Osteocyte (in vitro differentiated cells): ENCODE measurements at places on chromosomes 16 and 17. TPM values are rescaled to one million over a fixed set of nuclear protein-coding genes. Genes with fewer than 3 reads are reported as not detected.
A peak's percentile ranks its signal among the peaks of the same experiment; 100 is the strongest.

DNA sequence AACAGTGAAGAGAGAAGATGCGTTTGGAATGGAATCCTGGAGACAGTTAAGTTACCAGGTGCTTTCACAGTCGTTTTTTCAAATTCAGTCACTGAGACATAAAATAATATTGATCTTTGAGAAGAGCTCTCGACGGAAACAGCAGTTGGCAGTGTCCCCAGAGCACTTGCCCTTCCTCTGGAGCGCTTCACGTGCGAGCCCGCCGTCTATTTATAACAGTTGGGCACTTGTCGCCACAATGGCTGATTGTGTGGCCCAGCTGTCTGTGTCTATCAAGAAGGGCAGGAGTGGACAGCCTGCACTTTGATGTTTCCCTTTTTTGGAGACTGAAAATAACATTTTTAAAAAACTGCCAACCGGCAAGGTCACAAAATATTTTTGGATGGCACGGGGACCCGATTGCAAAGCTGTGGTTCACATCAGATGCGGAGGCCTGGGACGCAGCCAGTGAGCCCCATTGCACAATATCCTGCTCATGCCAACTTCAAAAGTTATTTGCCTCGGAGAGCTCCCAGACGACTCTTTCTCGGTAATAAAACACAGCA lies 62.9 kb downstream of the ADCY9 start:
- no peak for DNase-seq

DNA sequence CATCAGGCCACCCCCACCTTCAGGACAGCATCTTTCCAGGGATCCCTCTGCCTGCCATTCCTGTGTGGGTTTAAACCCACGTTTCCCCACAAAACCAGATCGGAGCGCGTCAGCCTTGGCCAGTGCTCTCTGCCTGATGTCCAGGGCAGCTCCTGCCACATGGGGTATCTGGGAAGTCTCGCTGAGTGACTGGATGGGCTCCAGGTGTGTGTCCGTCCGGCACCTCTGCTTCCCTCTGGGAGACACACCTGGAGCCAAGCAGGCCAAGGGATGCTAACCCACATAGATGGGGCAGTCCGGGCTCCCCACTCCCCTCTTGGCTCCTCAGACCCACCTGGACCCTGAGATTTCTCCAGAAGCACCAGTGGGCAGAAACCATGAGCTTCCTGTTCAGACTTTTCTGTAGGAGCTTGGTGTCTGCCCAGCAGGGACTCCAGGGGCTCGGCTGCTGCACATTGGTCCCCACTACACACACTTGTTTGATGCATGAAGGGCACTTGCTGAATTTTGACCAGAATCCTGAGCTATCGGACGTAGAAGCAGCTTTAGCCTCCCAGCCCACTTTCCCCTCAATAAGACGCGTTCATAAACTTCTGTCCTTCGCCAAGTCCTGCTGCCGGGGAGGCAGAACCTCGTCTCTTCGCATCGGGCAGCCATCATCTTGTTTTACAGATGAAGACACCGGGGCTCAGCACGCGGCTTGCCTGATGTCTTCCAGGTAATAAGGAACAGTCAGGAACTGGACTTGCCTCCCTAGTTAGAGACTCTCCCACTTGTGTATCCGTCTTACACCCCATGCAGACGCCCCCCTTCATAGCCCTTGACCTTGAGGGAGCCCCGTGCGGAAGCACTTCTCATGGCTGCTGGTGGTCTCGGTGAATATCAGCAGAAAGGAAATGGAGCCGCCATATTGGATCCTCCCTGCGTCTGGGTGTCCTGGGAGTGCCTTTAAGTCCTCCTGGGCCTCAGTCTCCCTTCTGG lies 91.6 kb upstream of the ZNF469 start:
- no peak for DNase-seq

- no peak for DNase-seq
Observed at GRCh38 chr17:80363518-80364090, 51.4 kb upstream of the ENDOV start.

The KRT34 gene
- not detected in 2 replicates for total RNA-seq

- no peak for DNase-seq
Observed at GRCh38 chr16:72137380-72138063, 34.4 kb downstream of the PMFBP1 start.

The AXIN2 gene
- 16.6 and 17.0 TPM in 2 replicates for total RNA-seq

DNA sequence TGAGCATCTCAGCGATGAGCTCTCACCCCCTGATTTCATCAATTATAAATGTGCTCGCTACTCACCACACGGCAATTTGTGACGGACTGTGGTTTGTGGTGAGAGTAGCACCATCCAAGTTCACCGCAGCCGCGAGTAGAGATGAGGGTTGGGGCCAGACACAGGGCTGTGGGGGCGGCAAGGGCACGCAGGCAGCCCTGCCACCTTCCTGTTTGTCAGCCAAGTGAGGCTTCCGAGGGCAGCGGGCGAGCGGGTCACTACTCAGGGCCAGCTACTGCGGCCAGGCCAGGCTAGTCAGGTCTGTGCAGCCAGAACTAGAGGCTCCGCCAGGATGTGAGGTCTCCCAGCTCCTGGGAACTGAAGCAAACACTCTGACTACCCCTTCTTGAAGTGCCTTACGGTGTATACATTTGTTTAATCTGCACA lies 39.6 kb upstream of the MEOX1 start:
- DNase-seq, result no peak

DNA sequence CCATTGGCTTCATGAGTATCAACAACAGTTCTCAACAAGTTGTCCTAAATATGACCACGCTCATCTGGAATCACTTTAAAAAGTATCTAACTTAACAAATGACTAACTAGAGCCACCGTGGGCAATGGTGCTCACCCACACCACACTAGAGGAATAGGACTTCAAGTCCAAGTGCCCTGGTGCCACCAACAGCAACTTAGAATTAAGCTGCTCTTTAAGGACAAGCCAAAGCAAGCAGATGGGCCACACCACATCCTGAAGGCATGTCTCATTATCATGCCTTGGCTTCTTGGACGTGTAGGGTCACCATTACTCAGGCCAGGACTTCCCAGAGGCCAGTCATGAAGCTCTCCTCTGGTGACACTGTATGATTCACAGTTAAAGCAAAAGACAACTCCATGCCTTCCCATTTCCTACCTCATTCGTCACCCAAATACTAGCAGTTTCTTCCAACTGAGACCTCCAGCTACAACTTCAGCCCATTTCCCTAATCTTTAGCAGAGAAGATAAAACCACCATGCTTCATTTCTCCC lies 9.4 kb upstream of the SLC6A4 start:
- no peak for DNase-seq

The RBFOX1 gene
- not detected in 2 replicates for total RNA-seq

GRCh38 chr17:20284570-20285295 lies 182.6 kb downstream of the LGALS9B start:
- no peak for DNase-seq

The CSH1 gene
- not detected in 2 replicates for total RNA-seq

DNA sequence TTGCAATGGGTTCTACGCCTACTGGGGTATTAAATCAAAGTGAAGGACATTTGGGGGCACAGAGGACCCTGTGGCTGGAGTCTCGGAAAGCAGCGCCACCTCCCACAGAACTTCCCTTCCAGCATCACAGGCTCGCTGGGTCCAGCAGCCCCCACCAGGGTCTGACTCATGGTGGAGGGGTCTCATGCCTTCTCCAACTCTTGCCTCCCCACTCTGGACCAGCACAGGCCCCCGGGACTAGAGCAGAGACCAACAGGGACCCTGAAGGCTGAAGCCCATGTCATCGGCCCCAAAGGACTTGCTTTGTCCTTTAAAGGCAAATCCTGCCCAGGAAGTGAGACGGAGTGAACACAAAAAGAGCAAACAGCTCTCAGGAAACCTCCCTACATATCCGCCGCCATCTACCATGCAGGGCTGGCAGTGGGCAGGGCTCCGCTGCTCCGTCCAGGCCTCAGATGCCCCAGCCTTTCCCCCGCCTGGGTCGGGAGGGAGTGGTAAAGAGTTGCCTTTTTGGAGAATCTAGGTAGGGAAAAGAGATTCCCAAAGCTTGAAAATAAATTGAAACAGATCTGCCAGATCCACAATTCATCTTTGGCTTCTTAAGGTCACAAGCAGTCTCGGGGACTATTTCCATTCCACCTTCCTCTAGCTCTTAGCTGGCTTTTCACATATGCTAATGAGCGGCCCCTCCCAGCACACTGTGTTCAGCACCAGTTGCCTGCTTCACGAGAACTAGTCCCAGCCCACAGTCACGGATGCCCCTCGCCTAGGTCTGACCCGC lies 2.1 kb upstream of the GPRC5C start:
- DNase-seq, result no peak

DNA sequence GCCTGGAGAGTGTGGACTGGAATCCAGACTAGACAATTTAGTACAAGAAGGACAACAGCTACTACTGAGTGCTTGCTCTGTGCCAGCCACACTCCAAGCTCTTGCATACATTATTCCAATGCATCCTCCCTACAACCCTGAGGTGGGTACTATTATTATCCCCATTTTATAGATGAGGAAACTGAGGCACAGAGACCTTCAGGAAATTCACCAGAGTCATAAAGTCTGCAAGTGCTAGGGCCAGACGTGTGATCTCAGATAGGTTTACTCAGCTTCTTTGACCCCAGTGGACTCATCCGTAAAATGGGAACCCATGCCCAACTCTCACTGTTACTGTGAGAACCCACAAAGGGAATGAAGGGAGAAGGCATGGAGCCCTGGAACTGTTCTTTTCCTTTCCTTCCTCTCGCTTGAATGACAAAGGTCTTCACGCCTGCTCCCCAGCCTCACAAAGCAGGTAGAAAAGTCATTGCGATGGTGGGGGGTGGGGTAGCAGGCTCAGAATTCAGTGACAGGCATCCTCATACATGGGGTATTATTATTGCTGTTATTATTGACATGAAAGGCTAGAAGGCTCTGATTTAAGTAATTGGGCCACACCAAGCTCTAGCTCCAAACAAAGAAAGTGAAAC lies 160.0 kb downstream of the ZNF423 start:
- no peak for DNase-seq

GRCh38 chr17:65515959-65516948 lies 45.2 kb downstream of the AXIN2 start:
- DNase-seq, result no peak

DNA sequence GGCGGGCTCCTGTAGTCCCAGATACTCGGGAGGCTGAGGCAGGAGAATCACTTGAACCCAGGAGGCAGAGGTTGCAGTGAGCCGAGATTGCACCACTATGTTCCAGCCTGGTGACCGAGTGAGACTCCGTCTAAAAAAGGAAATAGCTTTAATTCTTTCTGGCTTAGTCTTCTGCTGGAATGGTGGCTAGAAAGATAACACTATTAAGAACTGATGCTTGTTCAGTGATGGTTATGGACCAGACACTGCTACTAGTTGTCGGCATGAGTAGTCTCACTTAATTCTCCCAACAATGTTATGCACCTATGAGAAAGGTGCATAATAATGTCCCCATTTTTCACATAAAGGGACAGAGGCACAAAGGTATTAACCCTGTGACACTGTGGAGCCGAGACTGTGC lies 188.7 kb downstream of the HS3ST3A1 start:
- DNase-seq, result no peak

GRCh38 chr17:74190807-74191406 lies 12.6 kb upstream of the RPL38 start:
- no peak for DNase-seq

- peak; percentile 81 for DNase-seq
Observed at GRCh38 chr16:46428108-46429061, 192.8 kb downstream of the SHCBP1 start.

DNA sequence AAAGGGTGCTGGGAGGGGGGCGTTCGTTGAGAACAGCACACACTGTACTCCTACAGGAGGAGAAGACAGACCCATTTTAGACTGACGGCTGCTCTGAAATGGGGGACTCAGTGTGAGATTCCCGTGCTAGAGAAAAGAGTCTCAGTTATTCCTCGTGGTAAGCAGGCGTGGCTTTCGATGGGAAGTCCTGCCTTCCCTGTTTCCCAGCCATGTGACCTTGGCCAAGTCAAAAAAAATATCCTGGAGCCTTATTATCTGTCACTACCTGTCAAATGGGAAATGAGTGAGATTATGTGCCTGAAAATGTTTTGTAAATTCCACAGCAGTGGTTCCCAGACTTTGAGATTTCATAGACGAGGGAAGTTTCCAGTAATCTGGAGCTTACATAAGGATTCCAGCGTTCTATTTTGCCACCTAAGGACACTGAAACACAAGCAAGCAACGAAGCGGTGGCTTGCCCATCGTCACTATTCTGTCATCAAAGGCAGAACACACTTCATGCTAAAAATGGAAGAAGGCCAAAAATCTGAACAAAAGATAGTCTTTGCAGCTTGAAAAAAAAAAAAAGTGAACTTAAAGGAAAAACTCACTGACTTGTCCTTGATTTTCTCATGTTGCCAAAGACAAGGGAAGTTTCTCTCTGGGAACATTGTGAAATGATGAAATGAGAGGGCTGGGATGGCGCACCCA lies 253.4 kb upstream of the RPL38 start:
- DNase-seq, result no peak

The RHBDF1 gene
- 56.8 and 57.6 TPM in 2 replicates for total RNA-seq

DNA sequence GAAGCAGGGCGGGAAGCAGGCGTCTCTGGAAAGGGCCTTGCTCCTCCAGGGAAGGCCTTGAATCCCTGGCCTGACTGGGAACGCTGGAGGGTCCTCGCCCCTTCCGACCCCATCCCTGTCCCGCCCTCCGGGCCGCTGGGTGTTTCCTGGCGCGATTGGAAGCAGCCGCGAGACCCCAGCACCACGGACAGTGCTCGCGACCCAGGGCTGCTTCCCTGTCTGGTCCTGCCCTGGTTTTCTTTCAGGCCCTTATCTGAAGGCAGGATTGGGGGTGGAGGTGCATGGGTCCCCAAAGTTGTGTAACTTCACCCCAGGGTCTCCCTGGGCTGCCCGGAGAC lies 2.1 kb downstream of the MGAT5B start:
- no peak for DNase-seq

The USP22 gene
- total RNA-seq, result 257 and 260 TPM in 2 replicates

The KRTAP4-1 gene
- total RNA-seq, result not detected in 2 replicates

DNA sequence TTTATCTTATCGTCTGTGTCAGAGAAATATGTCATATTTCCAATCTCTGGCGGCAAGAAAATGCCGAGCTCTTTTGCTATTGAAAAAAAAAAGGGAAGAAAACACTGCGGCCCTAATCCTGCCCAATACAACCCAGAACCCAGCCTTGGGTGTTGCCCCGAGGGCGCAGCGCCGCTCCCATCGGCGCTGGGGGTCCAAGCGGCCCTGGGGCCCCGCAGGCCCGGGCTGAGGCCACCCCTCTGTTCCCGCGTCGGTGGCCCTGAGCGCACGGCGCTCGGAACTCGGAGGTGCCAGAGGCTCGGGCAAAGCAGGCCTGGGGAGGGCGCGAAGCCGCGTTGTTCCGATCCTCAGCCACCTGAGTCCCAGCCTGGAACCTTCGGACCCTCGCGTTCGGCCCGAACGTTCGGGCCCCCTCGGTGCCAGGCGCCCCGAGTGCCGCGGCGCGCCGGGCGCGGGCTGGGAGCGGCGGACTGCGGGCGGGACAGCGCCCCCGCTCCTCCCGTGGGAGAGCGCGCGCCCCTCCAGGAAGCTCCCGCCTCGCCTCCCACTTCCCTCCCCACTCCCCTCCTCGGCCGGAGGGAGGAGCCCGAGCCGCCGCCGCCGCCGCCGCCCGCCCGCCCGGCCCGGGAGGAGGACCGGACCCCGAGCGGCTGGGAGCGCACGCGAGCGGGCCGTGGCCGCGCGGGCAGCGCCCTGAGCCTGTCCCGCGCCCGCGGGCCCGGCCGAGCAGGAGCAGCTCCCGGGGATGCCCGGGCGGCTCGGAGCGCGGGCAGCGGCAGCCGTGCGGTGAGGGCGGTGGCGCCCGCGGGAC lies at the start of gene CPNE2:
TSS of gene CPNE2 (plus strand) at position 609 of the 811 bp plus-strand sequence. CDS start 18,160 bp downstream, outside the sequence.
- peak; percentile 88 for DNase-seq
